ENCODE measurements at places on chromosomes 5 and 9. TPM values are rescaled to one million over a fixed set of nuclear protein-coding genes. Genes with fewer than 3 reads are reported as not detected.

Gene SCGB3A2
- not detected for total RNA-seq

Gene ATOX1
- 55.9 TPM for total RNA-seq

Gene GABRA1
- not detected for total RNA-seq

Gene TRIM7
- total RNA-seq = 8.9 TPM

Gene LSM11
- total RNA-seq = 5.7 TPM

Gene LHX2
- not detected for total RNA-seq

Gene ITK
- not detected for total RNA-seq

Gene AK8
- total RNA-seq = 0.13 TPM

Gene RAPGEF6
- 9.8 TPM for total RNA-seq

Gene ZBED3
- total RNA-seq = 0.68 TPM

Gene CCDC107
- 14.0 TPM for total RNA-seq

Gene NSG2
- 0.13 TPM for total RNA-seq

Gene CTXN3
- total RNA-seq = not detected

Gene SHC3
- 0.05 TPM for total RNA-seq

Gene FLT4
- 0.75 TPM for total RNA-seq

Gene RIC1
- total RNA-seq = 25.1 TPM

Gene SHOC1
- not detected for total RNA-seq

Gene HAND1
- not detected for total RNA-seq

Gene PTAR1
- 55.1 TPM for total RNA-seq

Gene IFNE
- not detected for total RNA-seq

Gene OSTF1
- total RNA-seq = 18.7 TPM

Gene NDUFA8
- 52.9 TPM for total RNA-seq

Gene KLHL3
- 1.2 TPM for total RNA-seq

Gene CDH12
- not detected for total RNA-seq

All from myocyte (in vitro differentiated cells).